Right renal pelvis (tissue), 4 donors: ENCODE measurements at places on chromosomes 2 and 18.

DNA sequence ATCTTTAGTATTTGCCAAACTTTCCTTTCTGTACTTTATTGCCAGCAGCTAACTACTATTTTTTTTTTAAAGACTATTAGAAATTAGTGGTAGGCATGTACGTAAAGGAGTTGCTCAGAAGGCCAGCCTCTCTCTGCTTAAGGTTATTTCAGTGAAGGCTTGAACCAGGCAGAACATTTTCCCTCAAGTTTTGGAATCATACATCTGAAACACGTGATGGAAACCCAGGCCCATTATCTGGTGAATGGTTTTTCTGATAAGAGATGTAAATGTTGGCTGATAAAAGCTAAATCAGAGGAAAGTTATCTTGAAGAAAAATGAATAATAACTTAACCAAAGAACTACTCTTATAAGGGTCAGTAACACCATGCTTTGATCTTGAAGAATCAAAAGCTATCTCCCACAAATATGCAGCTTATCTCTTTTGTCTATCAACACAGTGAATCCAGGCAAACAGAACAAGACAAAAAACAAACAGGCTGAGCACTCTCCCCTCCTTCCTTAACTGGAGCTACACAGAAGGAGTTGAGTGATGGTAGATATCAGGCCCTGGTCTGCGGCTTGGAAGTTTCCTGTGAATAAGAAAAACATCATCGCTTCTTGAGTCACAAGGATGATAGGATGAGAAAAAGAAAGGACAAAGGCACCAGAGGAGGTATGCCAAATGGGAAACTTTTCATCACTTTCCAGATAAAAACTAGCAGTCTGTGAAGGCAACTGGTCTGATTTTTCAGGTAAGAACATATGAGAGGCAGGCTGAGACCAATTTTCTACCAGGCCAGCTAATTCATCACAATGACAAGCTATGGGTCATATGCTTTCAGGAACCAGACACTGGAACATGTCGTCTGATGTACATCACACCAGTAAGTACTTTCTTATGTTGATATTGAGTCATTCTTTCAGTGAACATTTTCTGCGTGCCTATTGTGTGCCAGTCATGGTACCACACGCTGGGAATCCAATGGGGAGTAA lies 88.4 kb upstream of the STK17B start:
- DNase-seq = no peak

GRCh38 chr2:66865161-66865560 lies 430.2 kb downstream of the MEIS1 start:
- no peak for DNase-seq

GRCh38 chr2:71882949-71883472 lies 264.7 kb downstream of the CYP26B1 start:
- no peak for DNase-seq

GRCh38 chr2:128442891-128443302 lies 124.2 kb upstream of the HS6ST1 start:
- DNase-seq = no peak

GRCh38 chr2:140589273-140589672 lies 1541.5 kb downstream of the LRP1B start:
- DNase-seq = no peak

DNA sequence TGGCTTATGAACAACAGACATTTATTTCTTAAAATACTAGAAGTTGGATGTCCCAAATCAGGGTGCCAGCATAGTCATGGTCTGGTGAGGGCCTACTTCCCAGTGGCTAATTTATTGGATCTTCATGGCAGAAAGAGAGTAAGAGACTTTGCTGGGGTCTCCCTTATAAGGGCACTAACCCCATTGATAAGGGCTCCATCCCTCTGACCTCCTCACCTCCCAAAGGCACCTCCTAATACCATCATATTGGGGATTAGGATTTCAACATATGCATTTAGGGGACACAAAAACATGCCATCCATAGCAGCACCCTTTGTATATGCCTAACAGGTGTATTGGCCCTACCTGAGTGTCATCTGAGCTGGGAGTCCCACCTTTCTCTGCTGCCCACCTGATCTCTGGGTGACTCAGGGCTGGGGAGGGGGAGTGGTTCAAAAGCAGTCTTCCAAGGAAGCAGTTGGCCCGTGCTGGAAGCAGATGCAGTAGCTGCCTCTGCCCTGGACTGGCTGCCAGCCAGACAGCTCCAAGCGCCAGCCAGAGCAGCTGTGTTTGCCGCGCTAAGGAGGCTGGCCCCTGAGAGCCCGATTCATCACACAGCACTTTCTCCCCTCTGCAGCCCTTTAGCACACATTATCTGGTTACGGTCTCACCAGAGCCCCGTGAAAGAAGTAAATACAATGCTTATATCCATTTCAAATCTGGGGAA lies 84.6 kb downstream of the SMAD7 start:
- DNase-seq = no peak
